Thoracic aorta (tissue), 2 donors: ENCODE measurements at places on chromosomes 6 and 20. TPM values are rescaled to one million over a fixed set of nuclear protein-coding genes. Genes with fewer than 3 reads are reported as not detected.

PPP1R14C gene
- 0.95 TPM for total RNA-seq

IRAK1BP1 gene
- total RNA-seq, result 1.6 TPM

TXLNB gene
- 0.81 TPM for total RNA-seq

SIM1 gene
- not detected for total RNA-seq

LAMA2 gene
- total RNA-seq, result 217 TPM

TCF21 gene
- not detected for total RNA-seq

DNA sequence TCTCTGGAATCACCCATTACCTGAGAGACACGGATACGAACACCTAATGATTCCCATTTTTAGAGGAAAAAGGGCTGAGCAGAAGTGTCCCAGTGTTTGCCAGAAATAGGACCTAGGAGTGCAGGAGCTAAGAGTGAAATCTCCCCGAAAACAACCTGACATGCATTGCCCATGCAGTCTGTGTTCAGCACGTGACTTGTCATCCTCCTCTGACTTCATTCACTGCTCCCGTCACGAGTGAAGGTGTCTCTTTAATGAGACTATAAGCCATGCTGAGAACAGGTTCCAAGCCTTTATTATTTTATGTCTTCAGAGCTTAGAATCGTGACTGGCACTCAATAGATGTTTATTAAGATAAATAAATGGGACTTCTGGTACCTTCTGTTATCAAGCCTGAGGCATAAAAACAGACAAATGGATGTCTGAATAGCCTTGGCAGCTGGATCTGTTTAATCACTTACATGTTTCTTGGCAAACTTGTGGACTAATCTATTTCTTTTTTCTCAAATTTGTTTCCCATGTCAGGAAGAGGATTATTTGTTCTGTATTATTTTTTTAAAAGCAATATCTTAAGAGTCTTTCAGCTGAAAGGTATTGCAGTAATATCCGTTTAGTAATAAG, 3.7 kb upstream of the MLIP start:
- no peak for DNase-seq

DNA sequence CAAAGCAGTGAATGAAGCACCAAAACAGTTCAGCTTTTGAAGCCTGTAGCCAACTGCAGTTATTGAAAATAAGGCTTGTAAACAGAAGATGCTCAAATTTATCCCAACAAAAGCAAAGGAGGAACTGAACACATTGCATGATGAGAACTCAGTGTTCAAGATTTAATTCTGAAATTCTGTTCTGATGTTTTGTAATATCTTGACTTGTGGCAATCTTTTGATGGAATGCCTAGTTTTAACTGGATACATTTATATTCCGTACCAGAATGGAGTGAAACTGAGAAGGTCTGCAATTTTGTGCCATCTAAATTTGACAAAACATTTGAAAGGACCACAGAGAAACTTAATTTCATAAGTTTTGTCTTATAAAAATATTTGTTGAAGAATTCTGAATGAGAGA, 17.5 kb downstream of the FYN start:
- no peak for DNase-seq

GRCh38 chr6:21026576-21027273, 492.5 kb downstream of the CDKAL1 start:
- no peak for DNase-seq

DNA sequence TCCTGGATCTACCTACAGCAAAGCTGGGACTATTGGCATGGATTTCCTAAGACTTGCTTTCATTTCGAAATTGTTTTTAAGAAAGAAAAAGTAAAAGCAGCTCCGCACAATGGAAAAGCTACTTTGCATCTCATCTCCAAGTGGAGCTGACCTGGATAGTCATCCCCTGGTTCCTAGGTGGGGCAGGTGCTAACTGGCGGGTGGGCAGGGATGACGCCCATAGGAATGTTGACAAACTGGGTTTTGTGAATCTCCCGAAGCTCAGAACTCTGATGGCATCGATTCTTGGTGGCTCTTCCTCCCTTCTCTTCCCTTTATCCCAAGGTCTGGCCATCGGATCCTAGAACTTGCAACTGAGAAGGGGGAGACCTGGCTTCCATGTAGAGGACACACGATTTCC, 12.4 kb upstream of the EZR start:
- no peak for DNase-seq

DNA sequence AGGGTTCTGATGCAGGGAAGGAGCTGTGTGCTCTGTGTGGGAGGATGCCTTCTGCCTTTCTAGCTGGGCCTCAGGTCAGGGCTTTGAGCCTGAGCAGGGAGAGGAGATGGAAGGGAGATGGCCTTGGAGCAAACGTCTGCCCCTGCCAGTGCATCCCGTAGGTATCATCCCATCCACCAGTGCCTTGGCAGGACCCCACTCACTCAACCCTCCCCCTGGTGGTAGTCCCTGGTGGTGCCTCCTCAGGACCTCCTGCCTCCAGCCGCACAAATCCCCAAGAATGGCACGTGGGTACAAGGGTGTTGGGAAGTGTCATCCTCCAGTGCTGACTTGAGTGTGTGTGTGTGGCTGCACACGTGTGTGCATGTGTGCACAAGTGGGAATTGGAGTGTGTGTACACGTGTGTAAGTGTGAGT, 23.1 kb upstream of the MICB start:
- DNase-seq, result no peak

- DNase-seq, result no peak
Observed at GRCh38 chr6:170144571-170145271, 146.2 kb downstream of the DLL1 start.

DNA sequence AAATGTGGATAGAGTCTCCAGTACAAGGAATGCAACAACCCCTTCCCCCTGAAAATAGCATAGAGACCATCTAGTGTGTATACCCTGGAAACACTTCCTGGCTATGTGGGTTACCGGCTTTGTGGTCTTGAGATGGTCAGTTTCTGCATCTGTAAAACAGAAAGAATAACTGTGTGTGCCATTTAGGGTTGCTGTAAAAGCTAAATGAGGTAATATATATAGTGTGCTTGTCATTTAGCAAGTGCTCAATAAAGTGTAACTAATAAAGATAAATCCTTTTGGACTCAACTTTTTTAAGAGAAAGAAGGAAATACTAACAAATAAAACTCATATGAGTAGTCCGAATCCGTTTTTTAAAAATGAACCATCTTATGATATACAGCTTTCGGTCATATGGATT, 109.1 kb downstream of the SOBP start:
- DNase-seq, result no peak
